ENCODE measurements at places on chromosomes 6 and 20.
A peak's percentile ranks its signal among the peaks of the same experiment; 100 is the strongest.

DNA sequence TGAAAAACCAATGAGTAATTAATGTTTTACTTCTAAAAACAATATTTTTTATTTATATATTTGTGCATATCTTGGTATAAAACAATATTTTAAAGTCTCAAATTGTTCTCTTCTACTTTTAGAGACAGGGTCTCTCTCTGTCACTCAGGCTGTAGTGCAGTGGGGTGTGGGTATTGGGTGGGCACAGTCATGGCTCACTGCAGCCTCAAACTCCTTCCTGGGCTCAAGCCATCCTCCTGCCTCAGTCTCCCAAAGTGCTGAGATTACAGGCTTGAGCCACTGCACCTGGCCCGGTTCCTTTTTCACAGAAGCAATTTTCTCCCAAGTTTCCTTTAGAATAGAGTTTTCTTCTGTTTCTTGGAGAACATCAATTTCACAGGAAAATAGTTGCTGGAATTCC lies 102.8 kb downstream of the TMEM242 start:
- no peak for DNase-seq

DNA sequence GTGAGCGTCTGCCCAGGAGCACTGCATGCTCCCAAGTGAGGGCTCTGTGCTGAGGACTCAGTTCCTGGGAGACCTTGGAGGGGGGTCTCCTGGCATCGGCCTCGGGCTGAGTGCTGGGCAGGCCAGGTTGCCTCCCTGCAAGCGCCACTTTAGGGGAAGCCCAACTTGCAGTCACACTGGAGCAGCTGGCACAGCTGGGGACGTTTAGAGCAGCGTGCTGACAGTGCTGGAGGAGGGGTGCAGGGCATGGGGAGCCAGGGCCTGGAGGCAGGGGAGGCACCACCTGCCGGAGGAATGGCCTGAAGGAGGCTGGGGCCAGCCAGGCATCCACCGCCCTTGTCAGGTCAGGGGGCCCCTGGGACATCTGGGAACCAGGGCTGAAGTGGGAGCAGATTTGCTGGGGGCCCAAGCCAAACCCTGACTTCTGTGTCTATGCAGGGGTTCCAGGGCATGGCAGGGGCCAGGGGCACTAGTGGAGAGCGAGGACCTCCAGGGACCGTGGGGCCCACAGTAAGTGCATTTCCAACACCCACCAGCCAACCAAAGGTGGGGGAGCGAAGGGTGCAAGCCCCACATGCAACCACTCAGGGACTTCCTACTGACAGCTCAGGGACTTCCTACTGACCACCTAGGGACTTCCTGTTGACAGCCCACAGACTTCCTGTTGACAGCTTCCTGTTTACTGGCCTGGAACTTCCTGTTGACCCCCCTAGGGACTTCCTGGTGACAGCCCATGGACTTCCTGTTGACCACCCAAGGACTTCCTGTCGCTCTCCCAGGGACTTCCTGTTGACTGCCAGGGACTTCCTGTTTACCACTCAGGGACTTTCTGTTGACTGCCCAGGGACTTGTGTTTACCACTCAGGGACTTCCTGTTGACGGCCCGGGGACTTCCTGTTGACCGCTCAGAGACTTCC lies 33.6 kb downstream of the COL20A1 start:
- no peak for DNase-seq

DNA sequence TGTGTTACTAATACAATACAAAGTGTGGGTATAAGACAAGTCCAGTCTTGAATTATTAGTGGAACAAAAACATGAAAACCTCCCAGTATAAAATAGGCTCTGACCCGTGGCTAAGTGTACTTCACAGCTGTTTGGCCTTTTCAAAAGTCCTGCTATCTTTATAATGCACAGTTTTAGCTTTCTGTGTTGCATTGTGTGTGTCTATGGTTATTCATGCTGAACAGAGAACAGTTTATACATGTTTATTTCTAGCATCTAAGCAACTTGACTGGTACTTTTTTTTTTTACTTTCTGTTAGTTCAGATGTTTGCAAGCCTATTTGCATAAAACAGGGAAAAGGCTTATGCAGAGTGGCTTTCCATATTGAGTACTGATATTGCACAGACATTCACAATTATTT lies 119.2 kb upstream of the CCN2 start:
- DNase-seq, result no peak

- DNase-seq, result peak; percentile 22
These were observed 57.3 kb upstream of the SMIM29 start for GRCh38 chr6:34305982-34306708.

DNA sequence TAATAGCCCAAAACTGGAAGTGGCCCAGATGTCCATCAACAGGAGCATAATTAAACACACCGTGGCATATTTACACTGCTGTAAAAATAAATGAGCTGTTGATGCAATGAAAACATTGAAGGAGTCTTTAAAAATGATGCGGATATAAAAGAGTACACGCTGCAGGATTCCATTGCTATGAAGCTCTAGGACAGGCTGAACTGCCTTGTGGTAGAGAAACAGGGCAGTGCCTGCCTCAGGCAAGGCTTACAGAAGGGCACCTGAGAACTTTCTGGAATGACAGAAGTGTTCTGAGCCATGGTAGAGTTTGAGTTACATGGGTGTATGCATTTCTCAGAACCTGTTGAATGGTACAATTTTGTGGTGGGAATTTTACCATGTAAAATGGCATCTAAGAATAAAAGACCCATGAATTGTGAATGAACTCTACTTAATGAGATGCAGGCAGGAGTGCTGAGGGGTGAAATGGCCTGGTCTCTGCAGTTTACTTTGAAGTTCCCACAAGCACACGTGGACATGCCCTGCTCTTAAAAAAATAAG lies 45.3 kb upstream of the RIN2 start:
- DNase-seq, result peak; percentile 8
